ENCODE measurements at places on chromosomes 2 and 18.
A peak's percentile ranks its signal among the peaks of the same experiment; 100 is the strongest.

- H3K36me3 ChIP-seq = no peaks in the 10 kb centered on the region
- peak overlapping the region; percentile 24 for H3K4me3 ChIP-seq
- peak; percentile 79 for DNase-seq
- H3K4me1 ChIP-seq = peaks cover 5% of the 10 kb centered on the region
These were observed 124.7 kb upstream of the ZNF516 start for GRCh38 chr18:76619621-76620315.

GRCh38 chr2:121004950-121005349, 269.3 kb downstream of the GLI2 start:
- H3K4me1 ChIP-seq = peaks cover 1% of the 10 kb centered on the region
- no peak for DNase-seq
- no peak overlapping the region for H3K4me3 ChIP-seq
- no peak overlapping the region for H3K27ac ChIP-seq
- no peaks in the 10 kb centered on the region for H3K27me3 ChIP-seq

GRCh38 chr18:65706646-65707045, 44.2 kb upstream of the CDH7 start:
- no peak overlapping the region for H3K4me3 ChIP-seq
- no peak for DNase-seq
- H3K27ac ChIP-seq = no peak overlapping the region
- no peaks in the 10 kb centered on the region for H3K27me3 ChIP-seq
- no peaks in the 10 kb centered on the region for H3K36me3 ChIP-seq

DNA sequence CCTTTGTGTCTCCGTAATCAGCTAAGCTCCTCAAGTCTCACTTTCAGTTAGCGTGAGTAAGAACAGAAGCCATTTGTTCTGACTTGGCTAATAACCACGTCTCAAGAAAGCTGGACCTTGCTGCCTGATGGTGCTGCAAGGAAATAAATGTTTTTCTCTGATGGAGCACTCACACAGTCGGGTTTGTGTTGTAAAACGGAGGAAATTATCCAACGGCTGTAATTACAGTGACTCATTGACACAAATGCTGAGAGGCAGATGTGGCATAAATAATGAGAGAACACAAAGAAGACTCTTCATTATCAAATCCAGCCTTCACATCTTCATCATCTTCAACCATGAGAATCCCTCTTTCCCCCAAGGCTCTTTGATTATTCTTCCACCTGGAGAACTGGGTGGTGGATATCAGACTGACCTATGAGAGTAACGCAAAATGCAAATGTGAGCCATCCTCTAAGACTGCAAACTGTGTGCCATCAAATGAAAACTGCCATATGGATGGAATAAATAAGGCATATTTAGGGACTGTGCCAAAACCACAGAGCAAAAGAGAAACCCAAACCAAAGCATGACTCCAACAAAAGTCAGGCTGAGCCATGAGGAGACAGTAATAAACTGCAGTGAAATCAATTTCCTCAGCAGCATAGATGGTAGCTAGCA, 252.6 kb downstream of the RND3 start:
- H3K4me1 ChIP-seq = no peaks in the 10 kb centered on the region
- no peaks in the 10 kb centered on the region for H3K27me3 ChIP-seq
- H3K36me3 ChIP-seq = no peaks in the 10 kb centered on the region
- no peak overlapping the region for H3K27ac ChIP-seq
- no peak overlapping the region for H3K4me3 ChIP-seq
- DNase-seq = no peak

DNA sequence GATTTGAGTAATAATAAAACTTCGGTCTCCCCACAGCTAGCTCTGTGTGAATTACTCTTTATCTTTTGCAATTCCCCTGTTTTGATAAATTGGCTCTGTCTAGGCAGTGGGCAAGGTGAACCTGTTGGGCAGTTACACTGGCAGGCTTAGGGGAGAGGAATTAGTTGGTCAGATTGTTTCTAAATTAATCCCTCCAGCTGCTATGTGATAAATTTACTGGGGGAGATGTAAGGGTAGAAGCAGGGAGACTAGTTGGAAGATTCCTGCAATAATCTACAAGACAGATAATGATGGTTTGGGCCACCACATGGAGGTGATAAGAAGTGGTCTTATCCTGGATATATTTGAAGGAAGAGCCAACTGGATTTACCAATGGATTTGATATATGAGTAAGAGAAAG, 118.5 kb upstream of the TACR1 start:
- no peaks in the 10 kb centered on the region for H3K4me1 ChIP-seq
- H3K4me3 ChIP-seq = no peak overlapping the region
- H3K27ac ChIP-seq = no peak overlapping the region
- DNase-seq = no peak
- H3K36me3 ChIP-seq = no peaks in the 10 kb centered on the region
- no peaks in the 10 kb centered on the region for H3K27me3 ChIP-seq

- H3K4me3 ChIP-seq = no peak overlapping the region
- H3K27me3 ChIP-seq = no peaks in the 10 kb centered on the region
- H3K27ac ChIP-seq = no peak overlapping the region
- H3K4me1 ChIP-seq = peaks cover 11% of the 10 kb centered on the region
- no peak for DNase-seq
- no peaks in the 10 kb centered on the region for H3K36me3 ChIP-seq
These were observed 9.8 kb downstream of the HNRNPLL start for GRCh38 chr2:38592951-38593350.

DNA sequence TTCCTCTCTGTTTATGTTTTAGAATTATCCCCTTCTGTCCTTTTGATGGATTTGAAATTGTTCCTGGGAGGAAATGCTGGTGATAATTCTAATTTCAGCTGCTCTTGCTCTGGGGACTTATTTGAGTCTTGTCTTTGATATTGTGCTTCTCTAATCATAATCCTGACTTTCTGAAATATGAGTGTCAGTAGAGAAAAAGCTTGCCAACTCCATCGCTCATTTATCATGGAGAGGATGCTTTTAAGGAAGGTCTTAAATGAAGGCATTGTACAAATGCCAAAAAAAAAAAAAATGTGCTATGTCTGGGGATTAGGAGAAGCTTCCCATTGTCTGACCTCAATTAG, 159.5 kb downstream of the NYAP2 start:
- H3K27me3 ChIP-seq = no peaks in the 10 kb centered on the region
- H3K4me3 ChIP-seq = no peak overlapping the region
- DNase-seq = no peak

DNA sequence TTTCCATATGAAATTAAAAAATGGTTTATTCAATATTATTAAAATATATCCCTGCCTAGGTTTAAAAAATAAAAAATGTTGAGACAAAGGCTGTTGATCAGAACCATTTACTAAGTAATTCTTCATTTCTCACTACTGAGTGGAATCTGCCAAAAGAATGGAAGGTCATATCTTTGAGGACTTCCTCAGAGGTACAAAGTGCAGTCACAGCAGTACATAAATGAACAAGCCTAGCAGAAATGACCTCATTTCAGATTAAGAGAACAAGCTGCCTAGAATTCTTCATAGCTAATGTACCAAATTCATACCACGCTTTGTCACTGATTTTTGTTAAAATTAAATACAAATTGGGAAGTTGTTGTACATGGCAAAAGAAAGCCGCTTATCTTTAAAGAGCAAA, 318.9 kb upstream of the TFPI start:
- no peak overlapping the region for H3K27ac ChIP-seq
- no peaks in the 10 kb centered on the region for H3K36me3 ChIP-seq
- no peaks in the 10 kb centered on the region for H3K27me3 ChIP-seq
- no peak for DNase-seq
- no peak overlapping the region for H3K4me3 ChIP-seq

- no peak for DNase-seq
- no peak overlapping the region for H3K27ac ChIP-seq
- no peak overlapping the region for H3K4me3 ChIP-seq
- H3K36me3 ChIP-seq = no peaks in the 10 kb centered on the region
- H3K4me1 ChIP-seq = peaks cover 2% of the 10 kb centered on the region
- no peaks in the 10 kb centered on the region for H3K27me3 ChIP-seq
These were observed 94.7 kb downstream of the BIN1 start for GRCh38 chr2:127012215-127012614.

DNA sequence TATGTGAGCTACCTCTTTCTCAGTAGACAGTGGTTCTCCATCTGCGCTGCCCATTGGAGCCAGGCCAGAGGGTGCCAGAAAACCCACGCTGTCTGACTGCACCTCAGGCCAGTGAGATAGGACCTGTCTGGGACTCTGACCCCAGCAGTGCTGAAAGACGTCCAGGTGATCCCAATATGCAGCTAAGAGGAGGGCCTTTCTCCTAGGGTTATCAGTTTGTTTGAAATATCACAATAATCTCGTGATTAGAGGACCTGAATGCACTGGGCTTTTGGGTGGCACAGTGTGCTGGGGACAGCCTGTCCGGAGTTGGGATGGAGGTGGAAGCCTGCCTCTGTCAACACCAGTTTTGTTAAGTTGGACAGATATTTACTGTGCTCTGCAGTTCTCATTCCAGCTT, 216.3 kb downstream of the LDLRAD4 start:
- H3K4me3 ChIP-seq = no peak overlapping the region
- H3K4me1 ChIP-seq = no peaks in the 10 kb centered on the region
- no peak for DNase-seq
- no peaks in the 10 kb centered on the region for H3K36me3 ChIP-seq

- H3K4me1 ChIP-seq = peaks cover 5% of the 10 kb centered on the region
- H3K36me3 ChIP-seq = no peaks in the 10 kb centered on the region
- no peak overlapping the region for H3K4me3 ChIP-seq
- H3K27ac ChIP-seq = no peak overlapping the region
- H3K27me3 ChIP-seq = no peaks in the 10 kb centered on the region
- no peak for DNase-seq
These were observed 39.3 kb upstream of the ITSN2 start for GRCh38 chr2:24399434-24400206.

GRCh38 chr18:79790996-79791972, 6.5 kb upstream of the KCNG2 start:
- no peak for DNase-seq
- H3K36me3 ChIP-seq = no peaks in the 10 kb centered on the region
- no peaks in the 10 kb centered on the region for H3K4me1 ChIP-seq
- H3K27ac ChIP-seq = no peak overlapping the region
- no peaks in the 10 kb centered on the region for H3K27me3 ChIP-seq

GRCh38 chr2:179951680-179952079, 55.4 kb downstream of the CWC22 start:
- no peak for DNase-seq
- no peak overlapping the region for H3K4me3 ChIP-seq
- no peaks in the 10 kb centered on the region for H3K27me3 ChIP-seq
- H3K4me1 ChIP-seq = no peaks in the 10 kb centered on the region
- no peak overlapping the region for H3K27ac ChIP-seq

DNA sequence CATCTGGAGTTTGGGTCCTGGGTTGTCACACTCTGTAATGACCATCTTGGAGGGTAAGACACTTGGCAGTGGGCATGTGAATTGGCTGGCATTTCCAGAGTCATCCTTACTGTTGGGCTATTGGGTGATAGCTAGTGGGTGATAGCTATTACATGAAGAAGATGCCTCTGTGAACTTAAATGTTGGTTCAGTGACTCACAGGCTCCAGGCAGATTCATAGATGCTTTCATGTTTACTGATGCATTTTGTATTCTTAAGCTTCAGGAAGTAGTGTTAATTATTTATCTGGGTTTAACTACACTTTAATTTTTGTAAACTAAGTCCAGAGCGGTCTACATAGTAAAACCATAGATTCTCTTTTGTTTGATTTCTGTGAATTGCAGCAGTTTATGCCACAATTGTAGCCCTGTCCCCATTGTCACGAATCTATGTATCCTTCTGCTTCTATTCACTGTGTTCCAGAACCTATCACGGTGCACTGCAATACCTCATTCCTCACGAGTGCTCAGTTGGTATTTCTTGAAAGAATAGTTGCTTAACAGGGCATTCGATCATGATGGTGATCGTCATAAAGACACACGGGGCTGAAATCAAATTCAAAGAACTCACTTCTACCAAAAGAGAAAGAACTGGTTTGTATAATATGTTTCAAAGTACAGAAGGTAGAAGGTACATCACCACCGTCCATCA, 79.7 kb downstream of the GBX2 start:
- no peaks in the 10 kb centered on the region for H3K27me3 ChIP-seq
- H3K4me3 ChIP-seq = no peak overlapping the region
- no peaks in the 10 kb centered on the region for H3K36me3 ChIP-seq
- no peak for DNase-seq

GRCh38 chr2:190802626-190803209, 77.9 kb upstream of the GLS start:
- H3K27me3 ChIP-seq = no peaks in the 10 kb centered on the region
- H3K36me3 ChIP-seq = no peaks in the 10 kb centered on the region
- H3K27ac ChIP-seq = no peak overlapping the region
- no peak overlapping the region for H3K4me3 ChIP-seq

DNA sequence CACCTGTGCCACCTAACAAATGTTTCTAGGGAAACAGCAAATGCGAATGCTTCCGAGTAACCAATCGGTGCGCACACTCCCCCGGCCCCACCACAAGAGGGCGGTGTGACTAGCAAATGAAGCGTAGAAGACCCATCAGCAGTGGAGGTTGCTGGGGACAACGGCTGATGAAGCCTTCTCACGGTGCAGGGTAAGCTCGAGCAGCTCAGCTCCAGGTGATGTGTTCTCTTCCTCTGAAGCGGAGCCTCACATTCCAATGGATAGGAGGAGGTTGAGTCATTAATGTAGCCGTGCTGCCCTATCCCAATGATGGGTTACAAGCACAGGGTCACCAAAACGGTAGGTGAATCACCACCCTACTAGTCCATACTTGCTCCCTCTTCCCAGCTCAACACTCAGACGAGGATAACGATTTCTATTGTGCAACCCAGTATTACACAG, 127.6 kb upstream of the TWIST2 start:
- H3K36me3 ChIP-seq = no peaks in the 10 kb centered on the region
- H3K4me3 ChIP-seq = no peak overlapping the region
- no peak overlapping the region for H3K27ac ChIP-seq
- H3K27me3 ChIP-seq = no peaks in the 10 kb centered on the region
- DNase-seq = peak; percentile 48
